ENCODE measurements at places on chromosomes 4 and X.

- DNase-seq = no peak
Measured at GRCh38 chrX:41482154-41482850, 35.2 kb downstream of the NYX start.

DNA sequence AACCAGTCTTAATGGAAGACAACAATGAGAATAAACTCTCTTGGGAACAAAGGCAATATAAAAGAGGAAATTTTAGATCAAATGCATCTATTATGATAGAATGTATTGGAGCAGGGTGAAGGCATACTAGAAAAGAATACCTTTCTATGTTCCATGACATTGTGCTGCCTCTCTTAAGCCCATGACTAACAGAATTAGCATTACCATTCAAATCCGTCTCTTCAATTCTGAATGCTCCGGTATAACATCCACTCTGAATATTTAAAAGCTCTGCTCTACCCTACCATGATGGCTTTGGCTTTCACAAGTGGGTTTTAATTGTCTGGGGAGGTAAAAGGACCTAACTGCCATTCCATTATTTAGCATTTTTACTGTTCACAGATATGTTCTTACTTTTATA, 1878.4 kb downstream of the ARAP2 start:
- no peak for DNase-seq

DNA sequence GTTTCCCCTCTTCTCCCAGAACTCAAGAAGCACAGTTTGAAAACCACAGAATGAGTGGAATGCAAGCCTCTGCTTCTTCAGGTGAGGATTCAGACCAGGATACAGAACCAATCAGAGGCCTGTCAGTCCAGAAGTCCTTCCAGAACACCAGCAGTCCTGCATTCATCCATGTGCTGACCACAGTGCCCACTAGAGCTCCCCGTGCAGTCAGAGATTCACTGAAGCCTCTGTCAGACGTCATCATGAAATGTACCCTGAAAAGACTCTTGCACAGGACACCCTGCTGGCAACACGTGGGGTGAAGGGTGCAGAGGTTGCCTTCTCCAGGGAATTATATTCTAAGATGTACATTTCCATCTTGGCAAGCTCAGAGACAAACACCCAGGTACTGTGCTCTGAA, 75.9 kb upstream of the LSM6 start:
- DNase-seq = no peak

DNA sequence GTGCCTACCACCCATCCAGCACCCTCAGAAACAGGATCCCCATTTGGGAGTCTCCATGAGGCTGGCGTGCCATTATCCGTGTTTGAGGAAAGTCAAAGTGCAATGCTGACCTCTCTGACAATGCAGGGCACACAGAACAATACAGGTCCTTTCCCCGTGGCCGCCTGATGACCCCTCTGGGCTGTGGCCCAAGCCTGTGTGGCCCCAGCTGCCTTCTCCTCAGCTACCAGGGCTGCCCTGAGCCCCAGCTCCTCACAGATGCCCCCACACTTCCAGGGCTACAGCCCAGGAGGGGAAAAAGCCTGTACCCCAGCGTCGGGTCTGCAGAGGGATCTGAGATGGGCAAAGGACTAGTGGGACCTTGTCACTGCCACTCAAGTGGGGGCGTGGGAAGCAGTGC, 15.5 kb downstream of the ZFYVE28 start:
- no peak for DNase-seq

- no peak for DNase-seq
Measured at GRCh38 chrX:38694394-38694793, 106.9 kb upstream of the MID1IP1 start.

DNA sequence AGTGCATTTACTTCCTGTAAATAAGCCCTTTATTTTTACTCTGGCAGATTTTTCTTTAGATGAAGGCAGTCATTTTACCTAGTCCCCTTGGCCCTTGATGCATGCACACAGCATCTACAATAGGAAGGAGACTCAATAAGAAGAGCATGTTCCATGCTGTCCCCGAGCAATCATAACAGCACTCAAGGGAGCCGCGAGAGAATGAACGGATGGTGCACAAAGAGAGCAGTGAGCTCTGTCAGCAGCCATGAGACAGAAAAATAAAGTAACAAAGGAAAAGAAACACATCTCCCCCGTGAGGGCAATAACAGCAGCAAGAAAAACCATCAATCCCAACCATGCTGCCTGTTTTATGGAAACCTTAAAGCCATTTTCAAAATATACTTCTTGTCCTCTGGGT, 11.9 kb downstream of the SMIM31 start:
- no peak for DNase-seq

- no peak for DNase-seq
Measured at GRCh38 chr4:8219236-8219635, 20.1 kb downstream of the SH3TC1 start.

DNA sequence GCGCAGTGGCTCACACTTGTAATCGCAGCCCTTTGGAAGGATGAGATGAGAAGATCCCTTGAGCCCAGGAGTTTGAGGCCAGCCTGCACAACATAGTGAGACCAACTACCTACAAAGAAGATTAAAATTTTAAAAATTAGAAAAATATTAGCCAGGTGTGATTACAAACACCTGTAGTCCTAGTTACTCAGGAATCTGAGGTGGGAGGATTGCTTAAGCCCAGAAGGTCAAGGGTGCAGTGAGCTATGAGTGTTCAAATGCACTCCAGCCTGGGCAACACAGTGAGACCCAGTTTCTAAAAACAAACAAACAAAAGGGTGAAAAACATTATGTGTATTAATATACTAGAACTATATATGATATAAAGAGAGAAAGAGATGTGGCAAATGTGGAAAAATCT, 36.8 kb upstream of the NKX6-1 start:
- DNase-seq = no peak

DNA sequence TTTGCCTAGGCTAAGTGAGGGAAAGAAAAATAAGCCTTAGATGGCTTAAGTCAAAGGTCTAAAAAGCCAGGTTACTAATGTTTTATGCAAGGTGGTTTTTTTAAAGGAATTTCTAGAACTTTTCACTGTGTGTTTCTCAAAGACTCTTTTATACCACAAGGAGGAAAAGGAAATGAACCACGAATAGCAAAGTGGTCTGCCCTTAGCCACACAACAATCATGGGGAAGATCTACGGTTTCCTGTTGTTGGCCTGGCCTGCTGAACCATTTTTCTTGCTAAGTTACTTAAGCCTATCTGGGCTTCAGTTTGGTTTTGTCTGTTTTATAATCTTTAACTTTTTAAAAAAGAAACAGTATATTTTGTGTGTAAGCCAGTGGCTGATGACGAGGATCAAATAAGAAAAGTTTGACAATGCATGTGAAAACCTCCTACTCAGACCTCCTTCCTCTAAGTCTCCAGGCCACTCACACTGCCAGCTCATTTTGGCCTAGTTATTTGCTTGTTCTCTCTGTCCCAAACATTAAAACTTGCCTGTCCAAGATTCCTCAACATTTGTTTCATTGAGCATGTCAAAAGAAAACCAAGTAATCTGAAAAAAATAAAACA, 56.7 kb upstream of the COL25A1 start:
- peak; percentile 34 for DNase-seq

GRCh38 chr4:87823200-87823599, 9.6 kb upstream of the MEPE start:
- no peak for DNase-seq

- DNase-seq = no peak
Measured at GRCh38 chrX:22699581-22700091, 300.1 kb upstream of the DDX53 start.

DNA sequence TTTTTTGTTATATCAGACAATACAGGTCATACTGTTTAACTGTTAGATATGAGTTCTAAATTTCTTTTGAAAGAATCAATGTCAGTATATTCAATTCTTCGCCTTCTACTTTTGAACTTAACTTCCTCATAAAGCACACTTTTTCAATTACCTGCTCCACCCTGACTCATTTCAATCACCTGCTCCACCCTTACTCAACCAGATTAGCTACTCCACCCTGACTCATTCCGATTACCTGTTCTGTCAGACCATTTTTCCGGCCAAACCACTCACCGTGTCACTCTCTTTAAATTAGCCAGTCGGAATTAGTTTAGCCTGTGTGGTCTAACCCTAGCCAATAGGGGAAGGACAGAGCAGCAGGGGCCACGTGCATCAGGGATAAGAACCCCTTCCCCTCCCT, 751.8 kb upstream of the POU3F4 start:
- DNase-seq = no peak

GRCh38 chr4:48254381-48255071, 15.1 kb downstream of the TEC start:
- DNase-seq = no peak

- no peak for DNase-seq
Measured at GRCh38 chrX:51496501-51497291, at the start of gene NUDT11. Gene NUDT11, minus strand, starts transcription at chrX:51496592. Its CDS starts 148 bp downstream, at chrX:51496444.

DNA sequence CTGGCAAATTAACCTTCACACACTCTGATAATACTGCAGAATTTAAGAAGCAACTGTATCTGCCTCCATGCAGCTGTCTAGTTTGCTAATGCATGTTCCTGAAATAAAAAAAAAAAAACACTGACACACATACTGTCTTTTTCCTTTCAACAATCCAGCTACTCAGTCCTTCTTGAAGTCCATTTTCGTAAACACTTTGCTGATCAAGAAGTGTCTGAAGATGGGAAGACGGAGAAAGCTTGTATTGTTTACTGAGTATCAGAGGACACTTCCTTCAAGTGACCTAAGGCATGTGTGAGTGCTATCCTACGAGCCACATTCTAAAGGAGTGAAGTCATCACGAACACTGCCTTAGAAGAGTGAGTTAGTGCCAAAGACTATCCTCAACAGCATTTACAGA, 82.6 kb downstream of the LUZP4 start:
- no peak for DNase-seq

DNA sequence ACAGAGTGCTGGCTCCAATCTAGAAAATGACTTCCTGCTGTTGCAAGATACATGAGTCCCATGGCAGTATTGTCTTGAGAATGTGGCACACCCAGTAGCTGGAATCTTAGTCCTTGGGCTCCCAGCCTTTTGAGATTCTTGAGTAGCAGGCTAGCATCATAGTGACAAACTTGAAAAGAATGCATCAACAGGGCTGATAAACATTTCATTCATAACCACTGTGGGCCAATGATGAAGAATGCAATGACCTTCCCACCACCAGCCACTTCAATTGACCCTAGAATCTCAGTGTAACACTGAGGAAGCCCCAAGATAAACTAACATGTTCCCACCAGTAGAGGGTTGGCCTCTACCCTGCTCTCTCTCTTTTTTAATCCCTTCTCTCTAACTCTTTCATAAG, 329.3 kb downstream of the GBA3 start:
- DNase-seq = no peak

- DNase-seq = no peak
Measured at GRCh38 chr4:52408032-52408431, 251.1 kb downstream of the USP46 start.

- peak; percentile 4 for DNase-seq
Measured at GRCh38 chr4:77600521-77601451, 4.8 kb upstream of the CXCL13 start.

- DNase-seq = no peak
Measured at GRCh38 chrX:53261355-53261972, 19.9 kb downstream of the IQSEC2 start.

DNA sequence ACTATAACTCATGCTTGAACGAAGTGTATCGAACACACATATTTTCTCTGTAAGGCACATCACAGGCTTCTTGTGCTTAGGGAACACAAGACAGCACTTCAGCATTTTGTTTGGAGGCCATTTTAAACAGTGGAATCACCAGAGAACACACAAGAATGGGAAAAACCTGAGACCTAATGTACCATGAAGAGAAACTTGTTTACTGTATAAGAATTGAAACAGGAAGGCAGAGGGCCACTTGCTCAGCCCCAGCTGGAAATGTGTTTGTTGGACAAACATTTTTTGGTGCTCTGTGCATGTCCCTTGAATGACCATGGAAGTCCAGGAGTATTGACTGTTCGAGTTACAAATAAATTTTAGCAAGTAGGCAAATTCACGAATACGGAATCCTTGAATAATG, 47.5 kb downstream of the RAPGEF2 start:
- no peak for DNase-seq

DNA sequence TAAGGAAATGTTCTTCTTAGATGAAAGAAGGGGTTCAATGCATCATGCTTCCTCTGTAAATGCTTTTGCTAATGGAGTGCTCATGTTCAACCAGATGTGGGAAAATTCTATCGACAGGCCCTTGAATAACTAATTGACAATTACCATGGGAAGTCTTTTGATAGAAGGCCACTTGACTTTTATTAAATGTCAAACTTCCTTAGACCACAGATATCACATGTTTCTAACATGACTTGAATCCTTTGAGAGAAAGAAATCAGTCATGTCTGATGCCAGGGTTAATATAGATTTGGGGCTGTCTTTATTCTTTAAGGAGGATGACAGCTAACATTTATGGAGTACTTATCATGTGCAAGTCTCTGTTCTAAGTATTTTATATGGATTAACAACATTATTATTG, 280.1 kb downstream of the DCHS2 start:
- DNase-seq = no peak

- no peak for DNase-seq
Measured at GRCh38 chr4:88728146-88728545, 30.5 kb upstream of the NAP1L5 start.

- no peak for DNase-seq
Measured at GRCh38 chrX:139969286-139969685, 4.0 kb upstream of the CXorf66 start.
